Fibroblast of gingiva (primary cell): ENCODE measurements at places on chromosomes 16 and 17.

DNA sequence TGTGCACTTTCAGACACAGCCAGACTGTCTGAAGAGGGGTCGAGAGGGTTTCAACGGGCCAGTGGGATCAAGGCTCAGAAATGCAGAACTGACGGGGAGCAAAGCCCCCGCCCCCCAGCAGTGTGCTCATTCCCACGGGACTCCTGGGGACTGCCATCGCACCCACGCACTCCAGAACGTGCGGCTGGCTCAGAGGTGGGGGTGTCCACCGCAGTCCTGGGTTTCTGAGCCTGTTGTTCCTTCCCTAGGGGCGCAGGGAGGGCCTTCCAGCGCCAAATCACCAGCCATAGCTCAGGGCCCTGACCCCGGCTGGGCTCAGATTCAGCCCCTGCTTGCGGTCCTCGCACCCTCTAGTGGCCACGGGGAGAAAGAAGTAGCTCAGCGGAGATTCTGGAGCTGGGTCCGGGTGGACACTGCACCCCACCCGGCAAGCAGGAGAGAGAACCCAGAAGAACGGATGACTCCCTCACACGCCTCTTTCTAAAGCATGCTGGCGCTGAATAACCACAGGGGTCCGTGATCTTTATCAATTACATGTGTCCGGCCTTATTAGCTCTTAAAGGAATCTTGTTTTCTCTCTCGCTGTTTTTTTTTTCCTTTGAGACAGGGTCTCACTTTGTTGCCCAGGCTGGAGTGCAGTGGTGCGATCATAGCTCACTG lies 45.0 kb upstream of the USP7 start:
- peak; percentile 48 for DNase-seq

- no peak for DNase-seq
These were observed 6.3 kb downstream of the NOL3 start for GRCh38 chr16:67176662-67177061.

- DNase-seq: no peak
These were observed 18.7 kb upstream of the GRIN2A start for GRCh38 chr16:10200637-10201586.

GRCh38 chr16:55389426-55390073 lies 65.5 kb downstream of the IRX6 start:
- peak; percentile 11 for DNase-seq
